ENCODE measurements at places on chromosomes 1 and 21.

GRCh38 chr21:36030581-36031189, 29.6 kb downstream of the SETD4 start:
- no peak for DNase-seq

DNA sequence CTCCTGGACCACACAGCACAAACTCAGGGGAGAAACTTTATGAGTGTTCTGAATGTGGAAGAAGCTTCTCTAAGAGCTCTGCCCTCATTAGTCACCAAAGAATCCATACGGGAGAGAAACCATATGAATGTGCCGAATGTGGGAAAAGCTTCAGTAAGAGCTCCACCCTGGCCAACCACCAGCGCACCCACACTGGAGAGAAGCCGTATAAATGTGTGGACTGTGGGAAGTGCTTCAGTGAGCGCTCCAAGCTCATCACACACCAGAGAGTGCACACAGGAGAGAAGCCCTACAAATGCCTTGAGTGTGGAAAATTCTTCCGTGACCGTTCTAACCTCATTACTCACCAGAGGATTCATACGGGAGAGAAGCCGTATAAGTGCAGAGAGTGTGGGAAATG, 22.5 kb downstream of the ZSCAN20 start:
- no peak for DNase-seq

GRCh38 chr1:157966031-157966537, 27.4 kb upstream of the KIRREL1 start:
- DNase-seq = no peak

- DNase-seq = no peak
Measured at GRCh38 chr1:162551969-162552683, 9.4 kb upstream of the UAP1 start.

DNA sequence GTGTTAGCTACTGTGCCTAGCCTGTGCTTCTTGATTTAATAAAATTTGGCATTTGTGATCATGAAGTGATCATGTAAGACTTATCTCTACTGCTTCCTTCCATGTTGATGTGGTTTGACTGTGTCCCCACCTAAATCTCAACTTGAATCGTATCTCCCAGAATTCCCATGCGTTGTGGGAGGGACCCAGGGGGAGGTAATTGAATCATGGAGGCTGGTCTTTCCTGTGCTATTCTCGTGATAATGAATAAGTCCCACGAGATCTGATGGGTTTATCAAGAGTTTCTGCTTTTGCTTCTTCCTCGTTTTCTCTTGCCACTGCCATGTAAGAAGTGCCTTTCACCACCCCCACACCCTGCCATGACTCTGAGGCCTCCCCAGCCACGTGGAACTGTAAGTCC, at the start of gene OVAAL:
Gene OVAAL, plus strand, starts transcription at position 301 of the 400 bp plus-strand sequence.
- DNase-seq = no peak

- DNase-seq = no peak
Measured at GRCh38 chr1:154867064-154867825, 2.8 kb downstream of the KCNN3 start.

GRCh38 chr1:94225845-94226244, 11.5 kb downstream of the ARHGAP29 start:
- DNase-seq = no peak

DNA sequence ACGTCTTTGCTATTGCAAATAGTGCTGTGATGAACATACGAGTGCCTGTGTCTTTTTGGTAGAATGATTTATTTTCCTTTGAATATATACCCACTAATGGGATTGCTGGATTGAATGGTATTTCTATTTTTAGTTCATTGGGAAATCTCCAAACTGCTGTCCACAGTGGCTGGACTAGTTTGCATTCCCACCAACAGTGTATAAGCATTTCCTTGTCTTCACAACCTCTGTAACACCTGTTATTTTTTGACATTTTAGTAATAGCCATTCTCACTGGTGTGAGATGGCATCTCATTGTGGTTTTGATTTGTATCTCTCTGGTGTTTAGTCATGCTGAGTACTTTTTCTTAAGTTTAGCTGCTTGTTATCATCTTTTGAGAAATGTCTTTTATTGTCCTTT, 215.0 kb downstream of the FMN2 start:
- DNase-seq = no peak

DNA sequence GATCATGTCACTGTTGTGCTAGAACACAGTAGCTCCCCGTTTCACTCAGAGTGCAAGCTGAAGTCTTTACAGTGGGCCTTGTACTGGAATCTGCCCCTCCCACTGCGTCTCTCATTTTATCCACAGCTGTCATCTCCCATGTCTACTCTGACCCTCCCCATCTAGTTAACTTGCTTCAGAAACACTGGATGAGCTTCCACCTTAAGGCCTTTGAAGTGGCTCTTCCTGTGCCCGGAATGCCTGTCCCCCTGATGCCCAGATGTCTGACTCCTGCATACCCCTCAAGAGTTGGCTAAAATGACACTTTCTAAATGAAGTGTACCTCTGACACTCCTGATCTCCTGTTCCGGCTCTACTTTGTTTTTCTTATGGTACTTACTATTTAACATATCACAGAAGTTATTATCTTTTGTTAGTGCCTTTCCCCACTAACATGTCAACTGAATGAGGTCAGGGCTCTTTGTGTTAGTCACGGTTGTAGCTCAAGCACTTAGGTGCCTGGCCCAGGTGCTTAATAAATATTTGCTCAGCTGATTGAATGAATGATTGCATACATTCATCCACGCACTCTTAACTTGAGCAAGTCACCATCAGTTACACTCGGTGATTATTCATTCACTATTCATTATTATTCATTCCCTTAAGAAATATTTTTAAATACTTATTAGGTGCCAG, 13.3 kb downstream of the ARV1 start:
- DNase-seq = no peak

DNA sequence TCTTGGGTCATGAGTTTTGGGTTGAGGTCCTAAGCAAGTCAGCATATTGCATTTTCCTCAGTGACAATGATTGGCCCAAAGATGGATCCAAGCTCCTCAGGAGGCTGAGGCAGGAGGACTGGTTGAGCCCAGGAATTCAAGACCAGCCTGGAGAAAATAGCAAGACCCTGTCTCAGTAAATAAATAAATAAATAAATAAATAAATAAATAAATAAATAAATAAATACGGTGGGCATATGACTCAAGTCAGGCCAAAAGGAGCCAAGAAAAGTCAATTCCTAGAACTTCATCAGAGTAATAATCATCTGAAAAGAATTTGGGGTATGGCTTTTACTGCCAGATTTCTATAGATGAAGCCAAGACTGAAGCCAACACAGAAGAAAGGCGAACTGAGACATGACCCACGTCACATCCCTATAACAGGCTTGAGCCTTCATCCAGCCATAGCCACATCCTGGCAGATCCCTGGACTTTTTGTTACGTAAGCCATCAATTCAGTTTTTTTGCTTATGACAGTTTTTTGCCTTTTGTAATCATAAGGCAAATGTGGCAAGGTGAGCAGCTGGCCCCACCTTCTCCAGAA, 88.5 kb upstream of the NFASC start:
- no peak for DNase-seq

DNA sequence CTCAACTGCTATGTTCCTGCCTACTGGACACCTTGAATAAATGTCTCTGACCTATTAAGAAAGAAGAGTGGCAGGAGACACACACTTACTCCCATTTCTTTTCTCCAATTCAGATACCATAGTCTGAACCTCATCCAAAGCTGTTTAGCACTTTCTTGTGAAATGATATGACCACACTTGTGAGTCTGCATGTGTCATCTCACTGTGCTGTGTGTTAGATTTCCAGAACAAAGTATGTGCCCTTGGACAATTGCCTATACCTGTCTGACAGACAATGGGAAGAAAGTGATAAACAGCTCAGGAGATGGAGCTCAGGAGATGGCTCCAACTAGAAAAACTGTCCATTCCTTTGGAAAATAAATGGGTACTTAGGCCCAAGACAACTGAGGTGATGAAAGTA, 48.4 kb downstream of the USP48 start:
- DNase-seq = no peak

DNA sequence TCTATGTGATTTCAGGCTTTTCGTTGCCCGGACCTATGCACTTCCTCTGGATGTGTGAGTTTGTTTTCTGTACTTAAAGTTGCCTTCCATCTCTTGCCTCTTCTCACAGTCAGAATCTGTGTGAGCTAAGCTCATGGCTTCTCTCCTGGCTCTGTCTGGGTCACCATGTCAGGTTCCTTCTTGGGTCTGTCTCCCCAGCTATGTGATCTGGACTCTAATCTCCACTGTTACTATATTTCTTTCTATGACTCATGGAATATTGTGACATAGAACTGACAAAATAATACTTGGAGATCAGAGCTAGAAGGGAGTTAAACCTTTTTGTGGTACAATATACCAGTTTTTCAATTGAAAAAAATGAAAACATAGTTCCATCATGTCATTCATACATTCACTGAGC, 172.7 kb upstream of the FGGY start:
- DNase-seq = no peak

GRCh38 chr1:208928349-208929010, 655.0 kb upstream of the CAMK1G start:
- no peak for DNase-seq

- DNase-seq = no peak
Measured at GRCh38 chr1:143497374-143497747, 474.4 kb downstream of the FAM72C start.

GRCh38 chr1:234781241-234782065, 171.5 kb upstream of the IRF2BP2 start:
- no peak for DNase-seq

DNA sequence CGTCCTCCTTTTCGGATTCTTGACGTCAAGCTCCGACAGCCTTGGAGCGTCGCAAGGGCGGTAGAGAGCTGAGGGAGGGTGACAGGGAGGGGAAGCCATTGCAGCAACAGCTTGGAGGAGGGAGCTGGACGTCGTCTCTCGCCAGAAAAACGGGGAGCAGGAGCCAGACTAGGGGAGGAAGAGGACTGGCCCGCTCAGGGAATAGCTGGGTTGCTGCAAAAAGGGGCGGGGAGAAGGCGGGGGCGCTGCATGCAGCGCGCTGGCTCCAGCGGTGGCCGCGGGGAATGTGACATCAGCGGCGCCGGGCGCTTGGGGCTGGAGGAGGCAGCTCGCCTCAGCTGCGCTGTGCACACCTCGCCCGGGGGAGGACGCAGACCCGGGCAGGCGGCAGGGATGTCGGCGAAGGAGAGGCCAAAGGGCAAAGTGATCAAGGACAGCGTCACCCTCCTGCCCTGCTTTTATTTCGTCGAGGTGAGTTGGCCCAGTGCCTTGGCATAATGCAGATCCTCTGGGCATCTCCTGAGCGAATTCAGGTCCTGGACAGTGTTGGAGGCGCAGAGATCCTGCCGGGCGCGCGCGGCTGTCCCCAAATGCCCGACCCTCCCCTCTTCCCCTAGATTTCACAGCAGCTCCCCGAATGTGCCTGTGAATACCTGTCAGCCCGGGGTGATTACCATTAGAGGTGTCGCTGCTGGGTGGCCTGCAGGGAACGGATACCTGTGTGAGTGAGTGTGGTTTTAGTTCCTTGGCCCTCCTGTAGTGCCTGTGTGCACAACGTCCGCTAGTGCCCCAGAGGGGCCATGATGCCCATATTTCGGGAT, at the start of gene PLPPR4:
Gene PLPPR4, plus strand, starts transcription at position 292 of the 821 bp plus-strand sequence. Its CDS starts 102 bp downstream, at position 394.
- no peak for DNase-seq

- DNase-seq = no peak
Measured at GRCh38 chr1:195332102-195332501, 1276.1 kb downstream of the KCNT2 start.

- DNase-seq = no peak
Measured at GRCh38 chr1:94778808-94779207, 41.3 kb upstream of the SLC44A3 start.

GRCh38 chr21:43602266-43603232, 56.7 kb downstream of the HSF2BP start:
- no peak for DNase-seq

DNA sequence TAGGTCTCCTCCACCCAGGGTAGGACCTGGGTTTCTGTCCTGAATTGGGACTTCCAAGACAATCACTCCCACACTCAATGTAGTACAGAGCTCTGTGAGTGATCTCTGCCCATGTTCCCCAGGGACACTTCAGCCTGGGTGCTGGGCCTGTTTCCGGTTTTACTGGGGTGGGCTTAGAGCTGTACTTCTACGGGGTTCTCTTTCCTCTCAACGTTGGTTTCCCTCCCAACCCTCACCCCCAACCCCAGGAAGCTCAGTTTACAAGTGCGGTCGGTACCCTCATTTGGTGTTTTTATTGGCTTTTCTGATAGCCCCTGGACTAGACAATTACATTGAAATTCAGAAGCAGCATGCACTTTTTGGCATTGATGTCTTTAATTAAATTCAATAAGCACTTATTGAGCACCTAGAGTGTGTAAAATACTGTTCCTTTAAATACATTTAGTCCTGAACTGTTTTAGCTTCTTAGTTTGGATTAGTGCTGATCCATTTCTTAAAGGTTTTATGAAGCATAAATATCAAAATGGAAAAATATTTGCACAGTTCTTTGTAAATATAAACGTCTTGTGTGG, 542 bp upstream of the XPR1 start:
- no peak for DNase-seq

DNA sequence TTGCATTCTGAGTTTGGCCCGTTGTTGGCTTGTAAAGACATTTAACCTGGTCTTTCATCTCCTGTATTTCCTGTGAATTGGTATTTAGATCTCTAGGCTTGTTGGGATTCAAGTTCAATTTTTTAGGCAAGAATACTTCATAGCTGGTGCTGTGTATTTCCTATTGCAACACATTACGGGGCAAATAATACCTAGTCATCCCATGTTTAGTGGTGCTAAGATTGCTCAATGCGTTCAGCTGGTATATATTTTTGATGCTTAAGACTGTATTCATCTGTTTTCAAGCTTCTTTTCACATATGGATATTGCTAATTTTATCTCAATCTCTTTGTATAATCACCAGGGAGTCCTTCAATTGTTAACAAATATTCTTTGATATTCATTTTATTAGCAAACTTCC, 87.5 kb upstream of the ZBTB18 start:
- DNase-seq = no peak

DNA sequence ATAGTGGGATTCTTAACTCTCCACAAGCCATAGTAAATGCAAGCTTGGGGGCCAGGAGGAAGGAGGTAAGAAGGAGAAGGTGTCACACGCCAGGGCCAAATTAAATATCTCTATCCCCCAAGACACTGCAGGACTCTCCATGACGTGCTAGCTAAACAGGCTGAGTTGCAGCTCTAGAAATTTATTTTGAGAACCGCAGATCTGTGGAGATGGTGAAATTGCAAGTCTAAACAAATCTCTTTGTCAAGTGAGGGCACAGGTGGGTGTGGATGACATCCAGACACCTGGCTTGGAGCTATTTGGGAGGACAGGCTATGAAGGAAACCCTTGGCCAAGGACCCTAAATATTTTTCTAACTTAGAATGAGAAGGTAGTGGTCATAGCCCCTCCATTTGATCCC, 39.5 kb upstream of the USP1 start:
- DNase-seq = no peak

- no peak for DNase-seq
Measured at GRCh38 chr21:33825915-33826314, 89.7 kb downstream of the ATP5PO start.

- DNase-seq = no peak
Measured at GRCh38 chr21:17440969-17441368, 71.9 kb upstream of the CXADR start.

GRCh38 chr1:184387476-184388318, 868 bp downstream of the C1orf21 start:
- no peak for DNase-seq
